Memory B cell (primary cell): ENCODE measurements at places on chromosomes 1 and 21.

GRCh38 chr1:8182034-8182761 lies 135.7 kb upstream of the SLC45A1 start:
- no peak for DNase-seq

GRCh38 chr1:67019121-67019520 lies 34.8 kb downstream of the SLC35D1 start:
- DNase-seq = no peak

GRCh38 chr1:54705153-54705552 lies 10.5 kb upstream of the TTC4 start:
- DNase-seq = no peak

DNA sequence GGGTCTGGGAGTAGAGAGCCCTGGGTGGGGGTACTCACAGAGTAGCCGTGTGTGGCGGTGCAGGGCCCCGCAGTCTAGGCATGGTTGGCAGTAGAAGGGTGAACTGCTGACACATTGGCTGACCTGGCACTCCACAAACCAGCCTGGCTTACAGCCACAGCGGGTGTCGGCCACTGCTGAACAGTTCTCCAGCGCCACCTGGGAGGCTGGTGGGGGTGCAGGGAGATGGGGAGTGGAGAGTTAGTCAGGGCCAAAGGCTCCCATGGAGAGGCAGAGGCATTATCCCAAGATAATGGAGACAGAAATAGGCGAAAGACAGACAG lies 1.5 kb downstream of the TNFRSF25 start:
- DNase-seq = no peak

DNA sequence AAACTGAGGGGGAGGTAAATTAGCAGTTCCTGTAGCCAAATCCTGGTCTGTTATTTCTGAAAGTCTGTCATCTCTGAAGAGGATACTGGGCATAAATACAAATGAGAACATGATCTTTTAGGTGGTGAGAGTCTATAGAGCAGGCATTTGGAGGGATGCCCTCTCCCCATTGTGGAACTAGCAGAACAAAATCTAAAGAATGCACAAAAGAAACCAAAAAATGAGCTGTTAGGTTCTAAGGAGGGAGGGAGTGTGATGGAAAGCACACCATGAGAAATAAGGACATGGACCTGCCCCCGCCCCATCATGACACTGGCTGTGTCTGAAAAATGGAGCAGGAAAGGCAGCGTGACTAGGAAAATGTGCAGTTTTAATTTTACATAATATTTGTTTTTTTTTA lies 262.0 kb downstream of the KIF26B start:
- no peak for DNase-seq

DNA sequence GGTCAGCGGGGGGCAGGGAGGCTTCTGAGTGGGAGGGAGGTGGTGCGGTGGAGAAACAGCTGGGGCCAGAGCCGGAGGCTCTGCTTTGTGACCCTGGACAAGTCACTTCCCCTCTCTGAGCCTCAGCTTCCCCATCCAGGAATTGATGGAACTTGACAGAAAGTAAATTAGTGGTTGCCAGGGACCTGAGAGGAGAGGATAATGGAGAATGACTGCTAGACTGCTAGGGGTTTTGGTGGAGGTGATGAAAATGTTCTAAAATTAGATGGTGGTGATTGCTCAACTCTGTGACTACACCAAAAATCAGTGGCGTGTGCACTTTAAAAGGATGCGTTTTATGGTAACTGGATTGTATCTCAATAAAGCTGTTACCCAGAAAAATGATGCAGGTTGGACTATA lies 100.9 kb downstream of the ARHGEF10L start:
- no peak for DNase-seq

DNA sequence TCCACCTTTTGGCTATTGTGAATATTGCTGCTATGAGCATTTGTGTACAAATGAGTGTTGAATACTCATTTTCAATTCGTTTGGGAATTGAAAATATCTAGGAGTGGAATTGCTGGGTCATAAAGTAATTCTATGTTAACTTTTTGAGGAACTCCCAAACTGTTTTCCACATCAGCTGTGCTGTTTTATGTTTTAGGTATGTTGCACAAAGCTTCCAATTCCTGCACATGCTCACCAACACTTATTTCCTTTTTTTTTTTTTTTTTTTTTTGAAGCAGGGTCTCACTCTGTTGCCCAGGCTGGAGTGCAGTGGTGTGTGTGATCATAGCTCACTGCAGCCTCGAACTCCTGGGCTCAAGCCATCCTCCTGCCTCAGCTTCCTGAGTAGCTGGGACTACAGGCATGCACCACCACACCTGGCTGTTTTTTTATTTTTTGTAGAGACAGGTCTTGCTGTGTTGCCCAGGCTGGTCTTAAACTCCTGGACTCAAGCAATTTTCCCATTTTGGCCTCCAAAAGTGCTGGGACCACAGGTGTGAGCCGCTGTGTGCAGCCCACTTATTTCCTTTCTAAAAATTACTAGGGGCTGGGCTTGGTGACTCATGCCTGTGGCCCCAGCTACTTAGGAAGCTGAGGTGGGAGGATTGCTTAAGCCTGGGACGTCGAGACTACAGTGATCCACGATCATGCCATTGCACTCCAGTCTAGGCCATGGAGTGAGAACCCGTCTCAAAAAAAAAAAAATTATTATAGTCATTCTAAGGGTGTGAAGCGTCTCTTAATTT lies 33.4 kb downstream of the TMCC2 start:
- no peak for DNase-seq

- DNase-seq = no peak
Observed at GRCh38 chr21:26599261-26599660, 26.2 kb upstream of the CYYR1 start.

GRCh38 chr1:247574664-247575063 lies 13.5 kb upstream of the OR2G2 start:
- no peak for DNase-seq

GRCh38 chr21:44485254-44485793 lies 30.0 kb downstream of the LRRC3 start:
- no peak for DNase-seq

GRCh38 chr1:1351511-1352427 lies 2.6 kb upstream of the DVL1 start:
- DNase-seq = no peak

DNA sequence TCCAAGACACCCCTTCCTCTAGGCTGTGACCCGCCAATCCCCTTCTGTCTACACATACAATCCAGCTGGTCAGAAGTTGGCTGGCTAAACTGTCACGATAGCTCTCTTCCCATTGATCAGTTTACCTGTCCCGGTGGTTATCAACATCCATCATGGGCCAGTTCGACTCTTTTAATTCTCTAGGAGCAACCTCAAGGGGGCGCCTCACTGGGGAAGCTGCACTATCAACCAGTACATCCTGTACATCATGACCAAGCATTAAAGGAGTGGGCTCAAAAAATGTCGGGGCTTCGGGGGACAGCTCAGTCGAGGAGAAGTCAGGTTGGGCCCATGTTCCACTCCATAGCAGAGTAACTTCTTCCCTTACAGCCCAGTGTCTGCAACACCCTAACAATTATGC lies 53.2 kb upstream of the B3GALNT2 start:
- DNase-seq = no peak

- no peak for DNase-seq
Observed at GRCh38 chr1:26296340-26297056, 9.9 kb downstream of the UBXN11 start.

DNA sequence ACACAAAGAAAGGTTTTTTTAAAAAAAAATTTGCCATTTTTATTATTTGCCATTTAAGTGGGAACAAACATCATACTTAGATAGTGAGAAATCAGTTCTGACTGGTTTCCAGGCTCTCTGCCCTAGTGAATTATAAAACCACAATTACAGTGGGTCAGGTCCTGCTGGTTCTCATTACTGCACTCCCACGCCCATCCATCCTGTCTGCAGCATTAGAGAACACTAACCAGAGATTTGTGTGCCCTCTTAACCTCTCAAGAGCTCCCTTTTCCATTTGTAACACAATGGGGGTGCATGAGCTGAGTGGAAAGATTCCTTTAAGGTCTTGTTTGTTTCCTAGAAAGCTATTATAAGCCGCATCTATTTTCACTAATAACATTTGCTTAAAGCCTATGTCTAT lies 489.3 kb downstream of the AMY1C start:
- DNase-seq = no peak

GRCh38 chr1:26630634-26631033 lies 65.2 kb upstream of the ARID1A start:
- DNase-seq = no peak

DNA sequence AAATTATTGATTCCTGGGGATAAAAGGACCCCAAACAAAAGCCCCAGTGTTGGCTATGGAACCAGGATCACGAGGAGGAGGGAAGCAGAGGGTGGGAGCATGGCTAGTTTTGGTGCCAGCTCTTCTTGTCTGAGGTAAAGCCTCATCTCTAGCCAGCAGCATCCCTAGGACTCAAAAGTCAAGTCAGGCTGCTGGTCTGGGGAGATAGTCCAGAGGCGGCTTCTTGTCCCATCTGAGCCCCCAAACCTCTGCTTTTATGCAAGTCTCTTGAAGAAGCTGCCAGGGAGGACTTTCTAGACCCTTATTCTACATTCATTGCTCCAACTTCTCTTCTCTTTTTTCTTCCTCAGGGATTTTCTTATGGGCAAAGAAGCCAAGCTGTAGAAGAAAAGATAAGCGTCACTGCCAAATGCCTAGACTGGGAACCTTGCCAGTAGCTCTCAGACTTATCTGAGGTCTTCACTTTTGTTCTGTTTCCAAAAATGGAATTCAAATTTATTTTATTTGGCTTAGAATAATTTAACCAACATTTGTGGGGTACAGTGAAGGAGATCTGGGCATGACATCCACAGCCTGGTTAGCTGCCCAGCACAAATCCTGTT lies 6.9 kb upstream of the ANKRD35 start:
- DNase-seq = no peak

GRCh38 chr1:109283748-109284600 lies 1.0 kb upstream of the PSRC1 start:
- no peak for DNase-seq

GRCh38 chr1:87450136-87450535 lies 121.5 kb downstream of the LMO4 start:
- no peak for DNase-seq

GRCh38 chr1:9413877-9414213 lies 121.2 kb downstream of the SPSB1 start:
- no peak for DNase-seq

- DNase-seq = no peak
Observed at GRCh38 chr21:31103571-31104265, 65.4 kb upstream of the KRTAP19-8 start.
